CD4-positive, alpha-beta T cell treated with Interleukin-4 for 4 hours (primary cell): ENCODE measurements at places on chromosomes 4 and X.

GRCh38 chrX:19862634-19863211 is 24.7 kb downstream of the SH3KBP1 start:
- DNase-seq, result no peak

DNA sequence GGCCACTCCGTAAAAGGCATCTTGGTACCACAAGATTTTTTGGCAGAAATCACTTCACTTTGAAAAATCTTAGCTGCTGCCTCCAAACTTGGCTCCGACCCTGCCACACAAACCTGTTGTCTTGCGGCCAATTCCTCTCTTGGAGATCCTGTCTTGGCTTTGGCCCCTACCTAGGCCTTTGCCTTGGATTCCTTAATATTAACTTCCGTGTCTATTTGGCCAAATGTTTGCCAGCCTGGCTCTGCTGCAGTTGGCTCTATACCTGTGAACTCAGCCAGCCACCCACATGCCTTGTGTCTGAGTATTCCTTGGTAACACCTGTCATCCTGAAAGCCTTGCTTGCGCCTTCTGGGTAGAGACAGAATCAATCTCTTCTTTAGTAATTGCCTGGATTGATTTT is 12.5 kb downstream of the GRXCR1 start:
- no peak for DNase-seq

DNA sequence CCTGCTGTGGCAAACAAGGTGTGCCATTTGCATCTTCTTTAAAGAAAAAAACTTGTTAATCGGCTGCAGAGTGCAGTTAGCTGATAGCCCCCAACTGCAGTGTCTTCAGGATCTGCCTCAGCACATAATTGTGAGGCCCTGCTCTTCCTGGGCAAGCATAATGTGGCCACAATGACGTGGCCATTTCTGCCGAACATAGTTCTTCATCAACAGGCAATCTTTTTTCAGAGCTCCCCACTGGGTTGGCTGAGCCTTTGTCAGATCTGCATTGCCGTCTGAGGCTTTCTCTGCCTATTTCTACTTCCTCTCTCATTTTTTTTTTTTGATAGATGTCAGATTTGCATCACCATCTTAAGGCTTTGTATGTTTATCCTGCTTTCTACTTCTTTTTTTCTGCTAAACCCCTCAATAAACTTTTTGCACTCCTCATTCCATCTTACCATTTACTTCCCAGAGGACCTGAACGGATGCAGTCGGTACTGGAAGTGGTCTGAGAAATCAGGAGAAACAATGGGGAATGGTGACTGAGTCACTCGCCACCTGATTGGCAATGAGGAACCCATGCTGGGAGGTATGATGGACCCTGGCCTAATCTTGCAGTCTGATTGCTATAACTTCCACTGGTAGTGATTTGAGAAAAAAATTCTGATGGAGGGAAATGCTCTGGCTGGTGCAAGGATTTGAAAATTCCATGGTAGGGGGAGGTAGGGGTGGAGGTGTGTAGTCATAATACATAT is 21.2 kb upstream of the TAB3 start:
- DNase-seq, result peak; percentile 0

- DNase-seq, result no peak
Observed at GRCh38 chr4:83947830-83948193, 411.9 kb downstream of the GPAT3 start.

DNA sequence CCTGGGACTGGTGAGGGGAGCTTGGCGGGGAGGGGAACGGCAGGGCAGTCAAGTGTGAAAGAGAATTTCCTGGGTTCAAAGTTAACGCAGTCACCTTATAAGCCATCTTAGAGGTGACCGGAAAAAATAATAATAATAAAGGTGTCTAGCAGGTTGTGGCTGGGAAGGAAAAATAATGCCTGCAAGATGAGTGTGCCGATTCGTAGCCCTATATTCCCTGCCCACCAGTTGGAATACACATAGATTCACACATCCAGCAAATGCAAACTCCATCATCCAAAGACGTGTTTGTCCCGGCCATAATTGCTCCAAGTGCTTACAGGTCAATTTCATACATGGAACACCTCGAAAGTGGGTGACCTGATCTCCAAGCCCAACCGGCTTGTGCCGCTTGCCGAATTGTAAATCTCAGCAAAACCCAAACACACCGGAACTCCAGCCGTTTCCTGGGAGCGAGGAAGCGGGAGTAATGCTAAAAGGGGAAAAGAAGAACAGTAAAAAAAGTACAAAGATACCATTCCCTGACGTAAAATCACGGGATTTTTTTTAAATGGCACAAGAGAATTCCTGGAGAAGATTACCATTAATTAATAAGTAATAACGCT is 1.3 kb upstream of the FAT1 start:
- no peak for DNase-seq

DNA sequence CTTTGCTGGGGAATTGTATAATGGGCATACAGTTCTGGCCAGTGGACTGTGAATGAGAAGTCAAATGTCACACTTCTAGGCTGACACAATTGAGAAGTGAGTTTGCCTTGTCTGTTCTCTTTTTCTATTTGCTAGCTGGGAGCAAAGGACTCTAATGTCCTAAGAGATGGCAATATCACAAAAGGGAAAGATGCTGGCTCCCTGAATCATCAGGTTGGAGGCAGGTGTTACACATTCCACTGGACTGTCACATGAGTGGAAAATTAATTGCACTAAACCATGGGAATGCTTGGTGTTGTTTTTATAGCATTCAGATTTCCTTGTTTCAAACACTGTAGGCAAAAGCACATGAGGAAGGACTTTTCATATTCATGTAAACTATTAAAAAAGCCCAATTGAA is 388.3 kb downstream of the ADAM29 start:
- DNase-seq, result no peak

- no peak for DNase-seq
Observed at GRCh38 chr4:172750910-172751309, 417.7 kb upstream of the GALNT7 start.

GRCh38 chrX:30010471-30010870 is 204.9 kb upstream of the MAGEB2 start:
- DNase-seq, result no peak

GRCh38 chrX:31445542-31445941 is 373.7 kb upstream of the FTHL17 start:
- DNase-seq, result no peak

- DNase-seq, result no peak
Observed at GRCh38 chr4:104575278-104575677, 80.6 kb upstream of the CXXC4 start.

GRCh38 chr4:154010371-154010770 is 221.5 kb upstream of the SFRP2 start:
- DNase-seq, result no peak

- DNase-seq, result no peak
Observed at GRCh38 chrX:10677490-10677889, 57.1 kb upstream of the MID1 start.

- no peak for DNase-seq
Observed at GRCh38 chrX:148574237-148574973, 74.0 kb downstream of the AFF2 start.
